ENCODE measurements at places on chromosomes 3 and 15. TPM values are rescaled to one million over a fixed set of nuclear protein-coding genes. Genes with fewer than 3 reads are reported as not detected.

- no peak for DNase-seq
Measured at GRCh38 chr3:22779737-22780136, 423.4 kb upstream of the UBE2E2 start.

The AGTR1 gene
- 3.8 TPM for total RNA-seq

DNA sequence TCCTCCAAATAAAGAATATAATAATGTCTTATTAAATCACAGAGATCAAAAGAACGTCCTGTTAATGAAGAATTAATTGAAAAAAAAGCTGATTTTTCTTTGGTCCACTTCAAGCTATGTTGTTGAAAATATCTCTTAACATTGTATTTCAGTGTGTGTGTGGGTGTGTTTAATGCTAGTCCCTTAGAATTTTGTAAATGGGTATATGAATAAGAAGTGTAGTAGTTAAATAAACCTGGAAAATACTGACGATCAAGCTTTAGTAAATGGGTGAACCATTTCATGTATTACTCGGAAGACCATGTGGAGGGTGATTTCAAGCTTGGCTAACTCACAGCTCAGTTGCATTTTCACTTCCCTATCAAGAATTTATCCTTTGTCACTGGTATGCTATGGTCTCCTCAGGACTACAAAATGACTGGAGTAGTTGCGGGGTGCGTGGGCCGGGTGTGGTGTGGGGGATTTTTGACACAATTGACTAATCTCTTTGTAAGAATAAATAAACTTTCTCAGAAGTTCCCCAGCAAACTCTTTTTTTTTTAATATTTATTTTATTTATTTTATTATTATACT, 586.4 kb downstream of the GRM7 start:
- DNase-seq, result no peak

The POC1A gene
- total RNA-seq, result not detected

The PLA2G4E gene
- total RNA-seq, result not detected

The ECT2 gene
- 14.0 TPM for total RNA-seq

The FOXB1 gene
- not detected for total RNA-seq

The RFTN1 gene
- total RNA-seq, result 69.7 TPM

The ISLR gene
- 323 TPM for total RNA-seq

The EIF4A2 gene
- 360 TPM for total RNA-seq

DNA sequence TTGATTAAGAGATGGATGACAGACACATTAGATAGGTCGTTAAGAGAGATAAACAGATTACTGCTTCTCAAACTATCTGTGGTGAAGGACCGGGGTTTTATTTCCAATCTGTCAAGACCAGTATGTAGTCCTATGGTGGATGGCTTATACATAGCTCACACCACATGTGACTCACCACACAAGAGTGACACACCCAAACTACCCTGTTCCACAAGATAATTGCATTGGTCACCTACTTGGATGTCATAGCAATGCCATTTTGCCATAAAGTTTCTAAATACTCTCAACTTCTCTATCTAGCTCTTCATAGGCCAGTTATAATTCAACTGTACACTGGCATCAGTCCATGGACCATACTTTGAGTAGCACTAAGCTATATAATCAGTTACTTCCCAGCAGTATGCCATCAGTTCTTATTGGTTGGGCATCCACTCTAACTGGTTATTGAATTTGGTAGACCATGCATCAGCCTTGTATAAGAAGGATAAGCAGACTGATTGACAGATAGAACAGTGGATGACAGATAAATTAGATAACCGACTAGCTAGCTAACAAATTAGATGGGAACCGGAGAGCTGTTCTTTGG, 11.6 kb downstream of the WWTR1 start:
- no peak for DNase-seq

GRCh38 chr3:3429841-3430240, 250.3 kb upstream of the CRBN start:
- DNase-seq, result no peak

The STRIT1 gene
- total RNA-seq, result not detected

The DUOX1 gene
- total RNA-seq, result 0.68 TPM

The CDHR4 gene
- total RNA-seq, result 0.68 TPM

DNA sequence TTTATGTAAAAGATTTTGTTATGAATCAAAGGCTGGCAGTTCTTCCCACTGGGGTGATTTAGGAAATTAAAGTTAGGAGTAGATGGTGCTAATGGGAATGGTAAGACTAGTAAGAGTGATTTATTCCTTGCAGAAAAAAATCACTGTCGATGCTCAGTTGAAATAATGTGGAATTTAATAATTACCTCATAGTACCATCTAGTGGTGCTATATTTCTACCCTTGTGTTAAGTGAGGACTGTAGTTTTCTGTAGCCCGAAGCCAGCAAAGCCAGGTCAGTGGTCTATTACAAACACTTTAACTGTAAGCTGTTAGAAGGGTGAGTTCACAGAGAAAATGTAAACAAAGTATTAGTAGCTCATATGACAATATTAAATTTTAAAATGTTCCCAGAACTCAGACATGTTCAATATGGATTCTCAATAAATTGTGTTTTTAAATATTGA, 39.5 kb upstream of the GOLGA8J start:
- no peak for DNase-seq

GRCh38 chr3:54758461-54758860, 169.4 kb downstream of the LRTM1 start:
- no peak for DNase-seq

The TMCC1 gene
- 16.9 TPM for total RNA-seq

The KY gene
- total RNA-seq, result 1.3 TPM

DNA sequence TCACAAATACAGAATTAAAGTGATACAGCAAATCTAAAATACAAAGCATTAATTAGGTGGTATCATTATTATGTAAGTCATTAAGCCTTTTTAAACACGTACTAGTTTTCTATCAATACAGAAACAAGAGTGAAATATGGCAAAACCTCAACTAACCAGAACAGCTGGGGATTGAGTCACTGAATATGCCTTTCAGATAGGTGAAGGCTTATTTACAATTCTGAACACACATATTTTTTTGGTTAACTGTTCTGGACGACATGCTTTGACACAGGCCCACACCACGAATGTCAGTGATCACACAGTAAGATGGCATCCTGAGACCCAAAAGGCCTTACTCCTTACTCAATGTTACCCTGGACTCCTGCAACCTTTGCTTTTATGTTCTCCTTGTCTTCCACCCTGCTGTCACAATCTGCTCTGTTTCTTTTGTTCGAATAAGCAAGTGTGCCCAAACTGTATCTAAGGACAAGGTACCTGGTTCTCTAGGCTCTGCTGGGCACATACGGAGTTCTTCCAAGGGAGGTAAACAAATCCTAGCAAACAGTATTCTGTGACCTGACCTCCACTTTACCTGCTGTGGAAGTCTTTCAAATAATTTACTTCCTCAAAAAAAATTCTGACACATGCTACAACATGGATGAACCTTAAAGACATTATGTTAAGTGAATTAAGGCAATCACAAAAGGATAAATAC, 7.0 kb downstream of the SFMBT1 start:
- DNase-seq, result no peak

GRCh38 chr3:125440559-125440955, 65.4 kb upstream of the ZNF148 start:
- DNase-seq, result no peak

DNA sequence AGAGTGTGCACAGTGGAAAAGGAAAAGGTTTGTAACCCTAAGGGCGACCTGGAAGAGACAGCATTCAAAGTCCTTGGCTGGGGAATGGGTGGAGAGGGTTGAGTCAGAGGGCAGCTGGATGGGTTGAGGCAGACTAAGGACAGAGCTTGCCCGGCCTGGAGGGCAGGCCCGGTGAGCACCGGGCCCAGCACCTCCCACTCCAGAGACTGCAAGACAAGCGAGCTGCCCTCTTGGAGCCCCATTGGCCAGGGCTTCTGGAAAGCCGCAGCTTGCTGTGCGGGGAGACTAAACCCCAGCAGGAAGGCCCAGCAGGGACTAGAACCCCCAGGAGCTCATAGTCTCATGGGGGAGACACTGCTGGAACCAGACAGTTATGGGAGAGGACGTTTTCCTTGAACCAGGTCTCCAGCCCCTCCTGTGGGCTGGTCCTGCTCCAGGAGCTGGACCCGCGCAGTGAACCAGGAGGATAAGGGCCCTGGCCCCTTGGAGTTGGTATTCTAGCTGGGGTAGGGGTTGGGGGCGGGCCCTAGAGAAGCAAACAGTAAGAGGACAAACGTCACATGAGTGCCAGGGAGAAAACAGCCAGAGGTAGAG, 59.1 kb downstream of the RGMA start:
- peak; percentile 16 for DNase-seq

The PIERCE2 gene
- not detected for total RNA-seq

GRCh38 chr3:72145506-72146380, 360.8 kb upstream of the PROK2 start:
- no peak for DNase-seq

DNA sequence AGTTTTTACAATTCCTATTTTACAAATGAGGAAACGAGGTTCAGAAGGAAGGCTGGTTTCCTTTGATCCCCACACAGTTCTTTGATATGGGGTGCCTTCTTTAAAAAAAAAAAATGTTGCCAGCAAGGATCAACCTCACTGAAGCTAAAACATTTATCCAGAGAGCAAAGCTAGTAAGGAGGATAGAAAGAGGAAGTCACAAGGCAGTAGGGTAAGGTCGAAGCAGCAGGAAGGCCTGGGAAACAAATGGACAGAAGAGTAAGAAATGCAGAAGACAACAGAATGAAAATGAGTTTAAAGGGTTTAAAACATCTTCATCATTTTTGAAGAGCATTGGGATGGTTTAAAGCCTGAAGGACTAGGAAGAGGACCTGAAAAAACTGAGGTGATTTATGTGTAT, 30.6 kb upstream of the CP start:
- DNase-seq, result no peak

GRCh38 chr3:184176377-184177330, 2.0 kb downstream of the AP2M1 start:
- peak; percentile 57 for DNase-seq

The NR2F2 gene
- 31.8 TPM for total RNA-seq

GRCh38 chr3:67790043-67790442, 135.6 kb upstream of the SUCLG2 start:
- no peak for DNase-seq

DNA sequence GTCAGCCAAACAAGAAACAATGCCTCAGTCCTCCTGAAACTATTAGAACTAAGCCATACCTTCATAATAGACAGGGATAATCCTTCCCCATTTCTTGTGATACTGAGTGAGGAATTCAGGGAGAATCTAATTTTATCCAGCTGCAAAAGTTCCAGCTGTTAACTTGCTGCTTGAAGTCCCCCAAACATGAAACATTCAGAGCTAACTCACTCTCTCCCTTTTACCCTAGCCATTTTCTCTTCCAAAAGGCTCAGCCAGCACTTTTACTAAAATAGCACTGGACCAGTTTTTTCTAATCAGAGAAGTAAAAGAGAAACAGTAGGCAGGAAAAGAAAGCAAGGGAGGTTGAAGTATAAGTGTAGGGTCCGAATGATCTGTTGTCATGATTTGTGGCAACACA, 268.1 kb downstream of the TAFA4 start:
- no peak for DNase-seq

GRCh38 chr15:21270474-21270873, 169.8 kb downstream of the POTEB3 start:
- DNase-seq, result no peak

The GLDN gene
- total RNA-seq, result 20.7 TPM

DNA sequence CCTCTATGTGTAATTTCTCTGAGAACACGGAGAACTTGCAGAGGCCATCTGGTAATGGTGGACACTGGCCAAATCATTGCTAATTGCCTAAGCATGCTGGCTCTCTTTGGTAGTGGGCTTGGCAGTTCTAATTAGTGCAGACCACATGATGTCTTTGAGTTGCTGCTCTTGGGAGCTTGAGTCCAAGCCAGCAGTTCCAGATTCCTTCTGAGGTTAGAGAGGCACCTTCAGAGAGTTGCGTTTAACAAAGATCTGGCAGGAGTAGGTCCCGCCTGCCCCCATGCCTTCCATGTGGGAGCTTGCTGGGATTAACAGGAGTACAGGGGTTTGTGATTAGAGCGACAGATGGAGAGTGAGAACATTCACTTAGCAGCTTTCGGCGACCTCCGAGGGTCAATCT, 449.0 kb upstream of the LMCD1 start:
- no peak for DNase-seq

- DNase-seq, result no peak
Measured at GRCh38 chr3:49305608-49306007, 28.6 kb upstream of the C3orf62 start.

The CCDC13 gene
- total RNA-seq, result 3.1 TPM

The PATL2 gene
- 1.3 TPM for total RNA-seq

GRCh38 chr3:8560366-8561007, 58.9 kb downstream of the LMCD1 start:
- DNase-seq, result peak; percentile 43

GRCh38 chr15:60661080-60661645, 182.2 kb upstream of the ICE2 start:
- DNase-seq, result no peak

- DNase-seq, result no peak
Measured at GRCh38 chr3:183210862-183211341, 42.2 kb upstream of the B3GNT5 start.

The RRP9 gene
- 21.8 TPM for total RNA-seq

The PLCH1 gene
- 0.28 TPM for total RNA-seq

The GABRG3 gene
- not detected for total RNA-seq

DNA sequence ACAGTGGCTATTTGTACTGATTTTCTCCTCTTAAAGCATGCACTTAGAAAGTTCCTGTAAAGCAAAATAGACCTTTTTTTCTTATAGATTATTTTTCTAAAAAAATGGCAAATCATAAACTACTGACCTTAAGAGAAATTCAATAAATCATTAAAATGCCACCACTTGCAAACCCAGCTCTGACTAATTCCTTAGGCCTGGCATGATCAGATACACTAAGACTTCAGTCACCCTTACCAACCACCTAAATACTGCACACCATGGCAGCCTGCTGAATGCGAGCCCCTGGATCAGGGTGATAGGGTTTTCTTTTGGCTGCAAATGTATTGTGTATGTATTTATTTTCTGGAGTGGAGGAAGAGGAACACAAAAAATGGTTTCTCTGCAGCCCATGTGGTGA, 370.6 kb upstream of the TBL1XR1 start:
- no peak for DNase-seq

- DNase-seq, result no peak
Measured at GRCh38 chr3:12041446-12042041, 37.4 kb downstream of the SYN2 start.

- DNase-seq, result no peak
Measured at GRCh38 chr3:192042116-192042515, 581.2 kb downstream of the PYDC2 start.

The PLAAT1 gene
- not detected for total RNA-seq

GRCh38 chr3:193662757-193663322, 69.8 kb downstream of the OPA1 start:
- no peak for DNase-seq
